ENCODE measurements at places on chromosomes 7 and 10. TPM values are rescaled to one million over a fixed set of nuclear protein-coding genes. Genes with fewer than 3 reads are reported as not detected.

GRCh38 chr10:115125505-115125904 is 32.3 kb downstream of the ATRNL1 start:
- DNase-seq: no peak

DNA sequence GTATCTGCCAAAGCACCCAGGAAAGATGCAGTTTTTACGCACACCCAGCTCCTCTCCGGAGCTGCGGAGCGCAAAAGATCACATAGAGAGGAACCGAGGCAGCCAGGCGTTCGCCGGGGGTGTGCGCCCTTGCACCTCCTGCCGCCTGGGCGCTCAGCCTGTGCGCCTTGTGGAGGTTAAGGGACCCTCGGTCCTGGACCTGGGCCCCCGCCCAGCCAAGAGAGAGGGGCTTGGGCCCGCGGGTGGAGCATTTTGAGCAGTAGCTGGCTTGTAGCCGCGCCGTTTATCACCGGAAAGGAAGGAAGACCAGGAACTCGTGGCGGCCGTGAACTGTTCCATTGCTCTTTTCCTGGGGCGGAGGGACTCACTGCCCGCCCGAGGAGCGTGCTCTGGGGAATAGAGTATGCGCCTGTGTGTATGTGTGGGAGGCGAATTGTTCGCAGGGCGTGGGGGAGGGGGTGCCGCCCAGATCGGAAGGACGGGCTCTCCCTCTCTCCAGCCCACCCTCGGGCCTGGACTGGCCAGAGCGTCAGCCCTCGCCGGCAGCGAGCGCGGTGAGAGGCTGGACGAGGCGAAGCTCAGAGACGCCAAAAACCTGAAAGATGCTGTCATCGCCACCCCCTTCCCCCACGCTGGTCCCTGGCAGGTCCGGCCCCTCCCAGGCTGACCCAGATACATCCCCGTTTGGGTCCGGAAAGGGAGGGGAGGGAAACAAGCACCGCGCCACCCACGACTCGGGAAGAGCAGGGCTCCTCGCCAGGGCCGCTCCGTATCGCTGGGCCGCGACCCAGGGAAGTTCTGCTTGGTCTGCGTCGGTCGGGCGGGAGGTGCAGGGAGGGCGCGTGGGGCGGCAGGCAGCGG is 1.2 kb upstream of the WNT2 start:
- DNase-seq: peak; percentile 74

GRCh38 chr7:123401295-123401694 is 133.1 kb downstream of the IQUB start:
- DNase-seq: no peak

DNA sequence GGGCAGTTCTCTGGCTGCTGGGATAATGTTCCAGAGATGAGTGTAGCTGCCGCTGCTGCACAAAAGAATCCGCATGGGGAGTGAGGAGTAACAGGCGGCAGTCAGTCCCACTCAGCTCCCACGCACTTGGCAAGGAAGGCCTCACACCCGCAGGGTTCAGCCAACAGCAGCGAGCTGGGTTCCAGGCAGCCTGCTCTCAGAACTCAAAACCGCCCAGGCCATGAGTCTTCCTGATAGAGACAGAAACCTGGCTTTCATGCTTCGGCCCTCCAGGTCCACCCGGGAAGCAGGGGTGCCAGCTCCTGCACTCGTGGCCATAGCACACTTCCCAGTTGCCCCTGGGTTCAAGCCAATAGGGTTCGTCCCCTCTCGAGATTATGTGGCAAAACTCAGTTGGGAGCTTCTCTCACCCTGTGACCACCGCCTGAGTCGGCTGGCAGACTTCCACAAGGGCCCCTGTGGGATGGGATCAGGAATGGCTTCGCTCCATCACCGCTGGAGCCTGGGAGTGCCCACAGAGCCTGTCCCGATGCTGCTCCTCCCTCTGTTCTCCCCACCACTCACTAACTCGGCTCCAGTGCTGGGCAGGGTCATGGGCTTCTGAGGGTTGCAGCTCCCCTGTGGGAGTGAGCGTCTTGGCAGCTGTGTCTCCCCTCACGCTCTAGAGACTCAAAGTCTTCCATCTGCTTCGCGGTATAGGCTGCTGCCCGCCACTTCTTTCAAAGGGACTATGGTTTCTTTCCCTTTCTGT is 20.6 kb downstream of the CLRN3 start:
- DNase-seq: no peak

DNA sequence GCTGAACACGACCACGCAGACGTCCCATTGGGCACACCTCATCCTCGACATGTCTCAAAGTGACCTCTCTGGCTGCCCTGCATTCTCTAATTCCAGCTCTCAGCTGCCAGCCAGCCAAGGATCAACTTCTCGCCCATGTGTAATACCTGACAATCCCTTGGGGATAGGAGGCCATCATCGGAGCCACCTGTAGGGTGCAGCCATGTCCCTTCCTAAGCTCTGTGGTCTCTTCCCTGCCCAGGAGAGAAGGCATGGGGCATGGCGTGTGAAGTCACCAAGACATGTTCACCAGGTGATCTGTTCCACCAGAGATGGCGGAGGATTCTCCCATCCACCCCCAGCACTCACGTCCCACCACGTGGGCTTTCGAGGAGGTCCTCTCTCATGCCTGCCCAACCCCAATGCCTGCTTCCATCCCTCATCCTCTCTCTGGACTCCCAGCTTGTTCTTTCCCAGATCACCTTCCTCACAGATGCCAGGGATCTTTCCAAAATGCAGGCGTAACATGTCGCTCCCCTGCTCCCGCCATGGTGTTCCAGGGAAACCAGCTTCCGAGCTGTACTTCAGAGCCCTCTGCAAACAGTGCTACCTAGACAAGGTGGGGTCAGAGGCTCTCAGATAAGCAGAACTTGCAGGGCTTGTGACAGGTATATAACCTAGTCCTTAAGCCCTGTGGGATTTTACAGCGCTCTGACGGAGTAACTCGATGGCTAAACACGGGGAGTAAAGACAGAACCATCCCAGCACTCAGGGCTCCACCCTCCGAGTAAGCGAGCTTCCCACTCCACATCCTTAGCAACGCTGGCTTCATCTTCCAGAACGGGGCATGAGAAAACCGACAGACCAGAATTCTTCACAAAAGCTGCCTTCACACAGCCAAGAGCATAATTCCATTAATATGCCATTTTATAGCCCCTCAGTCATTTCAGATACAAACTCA is 41.1 kb downstream of the BRI3 start:
- peak; percentile 84 for DNase-seq

GRCh38 chr10:117945651-117946050 is 101.1 kb downstream of the RAB11FIP2 start:
- DNase-seq: no peak

DNA sequence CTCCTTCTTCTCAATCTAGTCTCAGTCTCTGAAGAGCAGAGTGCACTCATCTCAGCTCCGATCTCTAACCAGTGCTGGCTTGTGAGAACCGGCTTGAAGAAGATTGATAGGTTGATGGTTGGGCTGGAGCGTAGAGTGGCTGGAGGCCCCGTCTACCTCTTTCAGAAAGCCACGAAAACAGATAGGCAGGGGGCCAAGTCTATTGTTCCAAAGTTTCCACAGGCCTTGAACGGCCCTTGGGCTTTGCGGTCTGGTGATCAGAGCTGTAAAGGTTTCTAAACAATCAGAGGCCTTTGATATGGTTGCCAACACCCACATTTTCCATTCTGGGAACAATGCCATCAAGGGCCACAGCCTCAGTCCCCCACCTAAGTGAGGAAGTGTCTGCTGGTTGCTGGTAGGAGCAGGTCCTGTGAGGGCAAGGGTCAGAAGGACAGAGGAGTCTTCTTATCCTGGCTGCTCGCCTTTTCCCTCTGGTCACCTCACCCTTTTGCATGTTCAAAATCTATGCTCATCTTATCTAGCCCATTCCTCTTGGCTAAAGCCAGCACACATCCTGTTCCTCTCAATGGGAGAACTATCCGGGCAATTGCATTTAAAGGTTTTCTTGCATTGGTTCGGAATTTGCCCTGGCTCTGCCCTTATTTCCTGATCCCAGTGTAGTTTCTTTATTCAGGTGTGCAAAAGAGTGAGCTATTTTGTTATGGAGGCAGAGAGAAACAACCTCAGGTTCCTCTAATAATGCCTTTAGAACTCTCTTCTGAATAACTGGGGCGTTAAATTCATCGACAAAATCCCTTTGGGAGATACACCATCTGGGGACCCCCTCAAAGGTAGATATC is 70.3 kb upstream of the KMT2E start:
- peak; percentile 30 for DNase-seq

DNA sequence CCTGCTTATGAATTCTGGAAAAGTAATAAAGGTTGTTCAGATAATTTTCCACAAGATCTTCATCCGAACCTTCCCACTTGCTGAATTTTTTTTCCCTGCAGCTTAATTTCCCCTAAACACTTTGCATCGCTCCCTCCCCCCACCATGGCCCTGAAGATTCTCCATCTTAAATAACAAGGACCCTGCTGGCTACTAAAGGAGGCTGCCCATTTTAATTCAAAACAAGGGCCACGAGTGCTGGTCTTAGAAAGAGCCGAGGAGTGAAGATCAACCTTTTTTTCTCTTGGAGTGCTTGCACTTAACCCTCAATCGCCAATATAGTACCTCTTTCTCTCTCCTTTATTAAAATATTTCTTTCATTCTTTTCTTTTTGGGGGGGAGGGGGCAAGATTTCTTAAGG is 9.2 kb upstream of the SP8 start:
- no peak for DNase-seq

DNA sequence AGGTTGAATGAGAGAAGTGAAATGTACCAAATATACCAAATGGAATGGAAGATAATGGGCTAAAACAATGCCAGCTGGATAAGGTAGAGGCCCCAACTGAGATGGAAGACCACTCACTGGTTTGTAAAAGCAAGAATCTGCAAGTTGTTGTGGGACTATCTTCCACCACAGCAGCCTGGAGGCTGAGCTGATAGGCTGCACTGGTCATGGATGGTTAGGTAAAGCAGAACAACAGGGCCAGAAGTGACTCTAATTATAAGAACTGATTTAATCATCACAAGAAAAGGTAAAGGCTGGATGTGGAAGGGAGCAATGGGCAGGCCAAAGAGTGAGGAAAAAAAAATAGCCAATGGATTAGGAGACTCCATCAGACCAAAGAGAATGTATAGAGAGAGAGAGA is 11.8 kb downstream of the TFEC start:
- DNase-seq: no peak

GRCh38 chr10:111037858-111038257 is 39.0 kb upstream of the ADRA2A start:
- no peak for DNase-seq

DNA sequence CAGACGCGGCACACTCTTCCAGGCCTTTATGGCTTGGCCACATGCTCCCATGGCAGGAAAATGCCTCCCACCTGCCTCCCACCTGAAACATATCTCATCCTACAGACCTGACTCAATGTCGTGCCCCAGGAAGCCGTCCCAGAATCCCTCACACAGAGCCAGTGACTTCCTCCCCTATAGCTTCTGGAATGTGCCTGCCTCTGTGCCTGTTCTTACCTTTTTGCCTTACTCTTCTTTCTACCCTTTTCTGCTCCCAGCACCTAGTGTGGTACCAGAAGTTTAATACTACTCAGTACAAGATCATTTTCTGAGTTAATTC is 123.9 kb upstream of the STK17A start:
- DNase-seq: no peak

- no peak for DNase-seq
Observed at GRCh38 chr10:88966797-88967196, 14.2 kb upstream of the ACTA2 start.

GRCh38 chr7:753190-753589 is 26.1 kb upstream of the PRKAR1B start:
- DNase-seq: peak; percentile 80

DNA sequence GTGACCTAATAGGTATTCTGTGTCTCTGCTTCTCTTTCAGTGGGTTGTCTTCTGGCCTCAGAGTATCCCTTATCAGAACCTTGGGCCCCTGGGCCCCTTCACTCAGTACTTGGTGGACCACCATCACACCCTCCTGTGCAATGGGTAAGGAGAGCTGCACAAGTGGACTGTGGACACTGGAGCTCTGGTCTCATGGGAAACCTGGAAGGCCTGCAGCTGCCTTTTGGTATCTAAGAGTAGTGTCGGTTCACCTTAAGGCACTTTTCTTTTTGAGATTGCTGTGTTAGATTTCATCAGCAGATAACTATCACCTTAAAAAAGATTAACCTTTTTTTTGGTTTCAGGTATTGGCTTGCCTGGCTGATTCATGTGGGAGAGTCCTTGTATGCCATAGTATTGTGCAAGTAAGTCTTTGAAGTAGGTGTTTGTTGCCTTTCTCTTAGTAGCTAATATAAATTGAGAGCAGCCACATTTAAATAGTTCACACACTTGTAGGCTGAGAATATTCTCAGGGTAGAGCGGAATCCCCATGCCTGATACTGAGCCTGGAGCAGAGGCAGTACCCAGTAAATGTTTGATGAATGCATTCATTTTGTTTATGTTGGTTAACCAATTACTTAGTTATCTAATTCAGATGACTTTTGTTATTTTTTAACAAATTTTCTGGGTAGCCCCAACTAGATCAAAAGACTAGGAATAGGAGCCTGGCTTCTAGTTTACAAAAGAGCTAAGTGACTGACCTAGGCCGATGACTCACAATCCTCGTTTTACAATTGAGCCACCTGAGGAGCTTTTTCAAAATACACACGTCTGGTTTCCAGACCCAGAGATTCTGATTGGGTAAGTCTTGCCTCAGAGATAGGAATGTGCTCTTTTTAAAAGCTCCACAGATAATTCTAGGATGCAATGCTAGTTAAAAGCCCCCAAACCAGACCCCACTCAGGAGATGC is 3.6 kb downstream of the TMEM254 start:
- DNase-seq: no peak

DNA sequence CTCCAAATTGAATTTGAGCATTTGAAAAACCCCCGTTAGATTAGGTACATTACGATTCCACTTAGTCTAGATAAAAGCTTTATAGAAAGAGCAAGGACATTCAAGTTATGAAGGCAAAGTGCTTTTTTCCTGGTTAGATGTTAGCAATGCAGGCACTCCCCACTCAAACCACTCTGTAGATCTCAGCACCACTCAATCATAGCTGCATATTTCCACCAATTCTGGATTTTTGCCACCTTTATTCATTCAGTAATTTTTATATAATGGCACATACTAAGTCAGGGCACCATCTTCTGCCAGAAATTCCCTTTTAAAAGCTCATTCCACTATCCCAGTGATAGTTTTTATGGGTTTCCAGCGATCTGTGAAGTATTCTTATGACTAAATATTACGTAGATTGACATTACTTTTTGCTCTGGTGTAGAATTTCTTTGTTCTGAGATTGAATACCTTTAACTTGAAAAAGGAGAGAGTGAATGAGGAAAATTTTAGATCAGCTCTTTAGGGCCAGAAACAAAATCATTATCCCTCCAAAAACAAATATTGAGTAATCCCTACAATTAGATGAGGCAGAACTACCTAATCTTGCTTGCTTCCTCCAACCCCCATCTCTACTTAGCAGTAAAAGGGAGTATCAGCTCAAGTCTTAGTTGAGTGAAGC is 51.6 kb downstream of the RNLS start:
- DNase-seq: no peak

The TLX1 gene
- not detected for total RNA-seq

The SSC4D gene
- total RNA-seq: 0.88 TPM

The SUN3 gene
- total RNA-seq: not detected

The GRID1 gene
- total RNA-seq: not detected

Measured in osteoblast (primary cell).